Caki2 (cell line): ENCODE measurements at places on chromosomes 1 and 21.

DNA sequence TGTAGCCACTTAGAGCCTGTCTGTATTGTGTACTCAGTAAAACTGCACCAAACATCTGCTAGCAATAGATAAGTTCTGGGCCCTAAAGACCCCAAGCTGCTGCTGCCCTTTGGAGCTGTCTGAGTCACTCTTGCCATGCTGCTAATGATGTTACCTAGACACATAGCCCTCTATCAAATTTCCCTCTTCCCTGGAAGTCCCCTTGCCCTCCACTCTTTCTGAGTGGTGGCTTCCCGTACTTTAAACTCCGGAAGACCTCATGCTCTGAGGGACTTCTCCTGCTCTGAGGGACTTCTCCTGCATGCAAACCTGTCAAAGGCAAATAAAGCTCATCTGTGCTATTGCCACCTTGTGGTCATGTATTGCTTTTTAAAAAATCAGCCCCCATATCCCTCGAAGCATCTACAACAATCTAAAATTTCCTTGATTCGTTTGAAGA, 34.0 kb downstream of the FH start:
- DNase-seq, result peak; percentile 38

GRCh38 chr1:2375246-2375922, 16.0 kb downstream of the MORN1 start:
- no peak for DNase-seq

DNA sequence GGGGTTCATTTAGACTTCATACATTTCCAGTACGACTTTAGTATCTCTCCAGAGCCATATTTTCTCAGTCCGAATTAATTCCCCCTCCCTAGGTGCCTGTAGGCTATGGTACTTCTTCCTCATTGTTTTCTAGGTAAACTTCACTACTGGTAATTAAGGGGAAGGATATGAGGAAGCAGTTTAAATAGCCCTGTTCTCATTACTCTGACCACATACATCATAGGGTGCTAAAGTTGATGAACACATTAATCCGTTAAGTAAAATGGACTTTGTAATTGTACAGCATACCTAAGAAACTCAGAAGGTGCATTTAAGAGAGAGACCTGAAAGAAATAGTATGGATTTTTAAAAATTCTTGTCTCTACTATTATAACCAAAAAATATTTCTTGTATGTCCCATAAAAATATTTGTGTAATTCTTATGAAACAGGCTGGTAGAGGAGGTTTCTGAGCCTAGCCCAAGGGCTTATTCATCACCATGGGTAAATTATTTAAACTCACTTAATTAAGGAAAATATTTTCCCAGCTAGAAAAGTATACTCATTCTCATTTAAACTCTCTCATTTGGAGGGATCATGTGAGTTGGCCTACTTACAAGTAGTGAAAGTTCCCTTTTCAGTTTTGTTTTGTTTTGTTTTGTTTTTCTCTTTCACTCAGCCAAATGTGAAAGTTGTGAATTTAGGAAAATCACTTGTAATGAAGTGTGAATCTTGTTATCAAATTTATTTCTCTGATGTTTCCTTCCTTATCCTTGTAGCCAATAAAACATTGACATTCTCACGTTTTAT, 2.0 kb downstream of the PRMT6 start:
- DNase-seq, result no peak

DNA sequence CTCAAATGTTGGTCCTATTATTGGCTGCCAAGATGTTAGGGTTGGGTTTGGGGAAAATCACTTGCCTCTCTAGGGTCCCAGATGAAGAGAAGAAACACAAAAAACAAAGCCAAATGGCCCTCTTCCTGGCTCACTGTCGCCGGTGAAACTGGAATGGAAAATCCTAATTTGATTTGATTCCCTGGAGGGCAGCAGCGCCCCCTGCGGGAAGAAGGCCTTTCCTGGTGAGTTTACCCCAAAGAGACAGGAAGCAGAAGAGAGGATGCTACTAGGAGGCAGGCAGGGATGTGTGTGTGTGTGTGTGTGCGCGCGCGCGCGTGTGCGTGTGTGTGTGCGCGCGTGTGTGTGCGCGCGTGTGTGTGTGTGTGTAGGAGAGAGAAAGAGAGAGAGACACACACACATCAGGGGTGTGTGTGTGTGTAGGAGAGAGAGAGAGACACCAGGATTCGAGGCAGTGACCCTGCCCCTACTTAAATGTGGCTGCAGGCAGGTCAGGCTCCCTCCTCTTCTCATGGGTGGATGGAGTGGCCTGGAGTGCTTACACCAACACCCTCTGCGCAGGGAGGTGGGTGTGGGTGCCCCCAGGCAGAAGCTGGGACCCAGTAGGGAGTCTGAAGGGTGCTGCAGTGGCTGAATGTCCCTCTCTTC, 3.1 kb upstream of the SELENON start:
- peak; percentile 70 for DNase-seq

- no peak for DNase-seq
Measured at GRCh38 chr1:231091831-231092301, 51.8 kb upstream of the FAM89A start.

GRCh38 chr1:1238702-1239178, 6.7 kb downstream of the B3GALT6 start:
- DNase-seq, result no peak

DNA sequence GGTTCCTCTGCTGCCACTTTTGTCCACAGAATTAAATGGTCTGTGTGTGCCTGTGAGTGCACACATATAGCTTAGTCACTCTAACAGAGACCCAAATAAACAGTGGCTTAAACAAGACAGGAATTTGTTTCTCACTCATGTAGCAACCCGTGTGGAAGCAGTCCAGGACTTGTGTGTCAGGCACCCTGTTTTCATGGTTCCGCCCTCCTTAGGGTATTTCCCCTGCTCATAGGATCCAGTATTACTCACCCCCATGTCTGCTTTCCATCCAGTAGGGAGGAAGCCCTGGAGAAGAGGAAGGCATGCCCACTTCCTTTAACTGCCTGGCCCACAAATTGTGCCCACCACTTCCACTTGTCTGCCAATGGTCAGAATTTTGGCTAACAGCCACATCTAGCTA, 41.3 kb upstream of the TACSTD2 start:
- DNase-seq, result peak; percentile 73

DNA sequence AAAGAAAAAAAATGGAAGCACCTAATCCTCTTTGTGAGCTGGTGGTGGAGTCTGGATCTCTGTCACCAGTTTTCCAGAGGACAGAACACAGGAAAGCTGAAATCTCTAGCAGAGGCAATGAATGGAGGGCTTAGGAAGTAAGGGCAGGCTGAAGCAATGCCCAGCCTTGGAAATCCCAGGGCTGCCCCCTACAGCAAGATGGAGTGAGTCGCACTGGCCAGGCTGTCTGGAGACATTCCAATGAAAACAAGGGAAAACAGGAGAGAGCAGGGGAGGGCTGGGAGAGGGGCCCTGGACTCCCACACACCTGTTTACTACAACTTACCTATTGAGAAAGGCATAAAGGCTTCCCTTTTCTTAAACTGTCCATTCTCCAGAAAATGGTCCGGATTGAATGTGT, 25.9 kb downstream of the CYP2J2 start:
- DNase-seq, result no peak
